HuH-7 (cell line): ENCODE measurements at places on chromosomes 1 and 21.

DNA sequence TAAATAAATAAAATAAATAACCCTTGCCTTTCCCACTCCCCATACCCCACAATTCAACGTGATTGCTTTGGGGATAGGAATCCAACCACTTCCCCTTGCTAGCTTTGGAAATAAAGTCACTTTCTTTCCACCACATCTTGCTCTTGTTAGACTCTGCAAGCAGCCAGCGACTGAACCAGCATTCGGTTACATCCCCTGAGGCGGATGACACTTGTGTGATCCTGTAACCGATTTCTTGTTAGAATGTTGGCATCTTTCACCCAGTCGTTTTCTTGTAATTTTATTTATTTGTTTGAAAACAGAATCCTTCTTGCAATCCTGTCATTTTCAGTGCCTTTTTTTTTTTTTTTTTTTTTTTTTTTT, 1.6 kb upstream of the IFNGR2 start:
- DNase-seq, result no peak

DNA sequence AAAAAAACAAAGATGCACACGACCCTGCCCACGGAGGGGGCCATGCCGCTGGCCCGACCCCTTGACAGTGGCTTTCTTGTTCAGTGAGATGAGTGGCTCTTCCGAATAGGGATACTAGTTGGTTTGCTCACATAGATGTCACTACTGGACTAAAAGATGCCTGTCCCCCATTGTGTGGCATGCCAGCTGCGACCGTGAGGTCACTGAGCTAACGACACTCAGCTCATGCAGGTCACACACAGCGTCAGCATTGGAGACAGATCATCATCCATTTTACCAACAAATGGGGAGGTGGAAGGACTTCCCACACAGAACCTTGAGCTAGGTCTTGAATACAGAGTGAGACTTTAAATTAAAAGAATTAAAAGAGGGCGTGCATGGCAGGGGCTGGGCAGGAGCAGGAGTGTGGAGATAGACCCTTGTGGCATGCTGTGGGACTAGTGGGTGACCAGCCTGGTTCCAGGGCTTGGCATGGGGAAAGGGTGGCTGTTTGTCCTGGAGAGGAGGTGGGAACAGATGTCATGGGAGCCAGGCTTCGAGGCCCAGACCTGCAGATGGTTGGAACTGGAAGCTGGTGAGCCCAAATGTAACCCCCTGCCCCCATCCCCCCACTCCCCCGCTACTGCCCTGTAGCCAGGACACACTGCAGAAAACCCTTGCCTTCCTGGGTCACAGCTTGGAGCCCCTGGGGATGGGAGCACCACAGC, 12.4 kb downstream of the SLC1A7 start:
- no peak for DNase-seq

DNA sequence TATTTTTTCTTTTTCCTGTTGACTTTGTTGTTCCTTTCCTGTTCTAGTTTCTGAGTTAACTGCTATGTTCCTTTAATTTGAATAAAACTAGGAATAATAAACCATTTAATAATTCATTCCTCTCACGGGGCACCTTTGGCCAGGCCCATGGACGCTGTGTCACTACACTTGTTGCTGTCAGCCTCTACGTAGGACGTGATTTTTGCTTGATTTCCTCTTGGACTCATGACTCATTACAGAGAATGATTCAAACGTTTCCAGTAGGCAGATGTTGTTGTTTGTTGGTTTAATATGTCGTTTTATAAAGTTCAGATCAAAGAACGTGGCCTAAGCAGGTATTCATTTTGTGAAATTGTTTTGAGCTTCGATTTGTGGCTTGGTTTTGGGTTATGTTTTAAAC, 9.1 kb upstream of the SLC19A1 start:
- no peak for DNase-seq

GRCh38 chr1:232519186-232519585, 110.7 kb downstream of the SIPA1L2 start:
- DNase-seq, result no peak

GRCh38 chr1:22234476-22235030, 91.7 kb upstream of the WNT4 start:
- no peak for DNase-seq

- DNase-seq, result no peak
Observed at GRCh38 chr1:212650228-212650627, 41.7 kb downstream of the ATF3 start.

- DNase-seq, result peak; percentile 52
Observed at GRCh38 chr1:9996624-9997582, at the start of gene RBP7. Gene RBP7 (plus strand): TSS chr1:9997228. CDS start chr1:9997259, 31 bp downstream.

DNA sequence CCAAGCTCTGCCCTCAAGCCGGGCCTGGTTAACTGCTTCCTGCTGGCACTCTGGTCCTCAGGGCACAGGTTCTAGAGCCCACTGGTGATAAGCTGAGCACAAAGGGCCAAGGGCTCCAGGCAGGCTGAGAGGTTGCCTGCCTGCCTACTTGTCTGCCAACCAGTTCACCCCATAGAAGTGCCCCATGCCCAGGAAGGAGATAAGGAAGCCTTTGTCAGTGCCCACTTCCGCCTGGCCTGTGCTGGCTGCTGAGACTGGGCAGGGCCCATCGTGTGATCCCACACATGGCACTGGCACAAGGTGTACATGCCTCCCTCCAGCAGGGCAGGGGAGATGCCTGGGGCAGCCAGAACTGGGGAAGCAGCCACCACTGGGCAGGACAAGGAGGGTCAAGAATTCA, 24.1 kb downstream of the SLC9A1 start:
- no peak for DNase-seq

DNA sequence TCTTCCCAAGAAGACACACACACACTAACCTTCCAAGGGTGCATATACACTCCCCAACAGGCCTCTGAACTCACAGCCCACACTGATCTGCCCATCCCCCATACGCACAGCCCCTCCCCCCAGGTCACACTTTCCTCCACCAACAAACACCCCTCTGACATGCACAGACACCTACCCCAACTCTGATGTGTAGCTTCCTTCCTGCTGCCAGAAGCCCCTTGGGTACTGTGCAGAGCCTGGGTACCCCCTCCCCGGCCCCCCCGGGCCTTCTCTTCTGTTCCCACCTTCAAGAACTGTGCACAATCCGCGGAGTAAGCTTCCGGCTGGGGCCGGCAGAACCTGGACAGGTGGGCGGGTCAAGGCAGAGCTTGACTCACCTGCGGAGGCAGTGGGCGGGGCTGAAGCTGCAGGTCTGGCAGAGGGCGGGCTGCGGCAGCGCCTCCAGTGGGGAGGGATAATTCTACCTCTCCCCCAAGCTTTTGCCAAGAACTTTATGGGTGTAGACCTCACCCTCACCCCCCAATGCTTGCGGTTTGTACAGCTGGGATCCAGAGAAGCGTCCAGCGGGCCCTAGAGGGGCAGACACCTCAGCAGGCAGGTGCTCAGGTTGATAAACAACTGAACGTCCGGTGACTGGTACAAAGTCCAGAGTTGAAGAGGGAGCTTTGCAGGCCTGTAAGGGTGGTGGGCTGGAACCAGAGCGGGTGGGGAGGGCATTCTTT, at the start of gene C1orf210:
TSS of gene C1orf210 (minus strand) at position 313 of the 722 bp plus-strand sequence. CDS start 2,311 bp downstream, outside the sequence.
- peak; percentile 58 for DNase-seq

DNA sequence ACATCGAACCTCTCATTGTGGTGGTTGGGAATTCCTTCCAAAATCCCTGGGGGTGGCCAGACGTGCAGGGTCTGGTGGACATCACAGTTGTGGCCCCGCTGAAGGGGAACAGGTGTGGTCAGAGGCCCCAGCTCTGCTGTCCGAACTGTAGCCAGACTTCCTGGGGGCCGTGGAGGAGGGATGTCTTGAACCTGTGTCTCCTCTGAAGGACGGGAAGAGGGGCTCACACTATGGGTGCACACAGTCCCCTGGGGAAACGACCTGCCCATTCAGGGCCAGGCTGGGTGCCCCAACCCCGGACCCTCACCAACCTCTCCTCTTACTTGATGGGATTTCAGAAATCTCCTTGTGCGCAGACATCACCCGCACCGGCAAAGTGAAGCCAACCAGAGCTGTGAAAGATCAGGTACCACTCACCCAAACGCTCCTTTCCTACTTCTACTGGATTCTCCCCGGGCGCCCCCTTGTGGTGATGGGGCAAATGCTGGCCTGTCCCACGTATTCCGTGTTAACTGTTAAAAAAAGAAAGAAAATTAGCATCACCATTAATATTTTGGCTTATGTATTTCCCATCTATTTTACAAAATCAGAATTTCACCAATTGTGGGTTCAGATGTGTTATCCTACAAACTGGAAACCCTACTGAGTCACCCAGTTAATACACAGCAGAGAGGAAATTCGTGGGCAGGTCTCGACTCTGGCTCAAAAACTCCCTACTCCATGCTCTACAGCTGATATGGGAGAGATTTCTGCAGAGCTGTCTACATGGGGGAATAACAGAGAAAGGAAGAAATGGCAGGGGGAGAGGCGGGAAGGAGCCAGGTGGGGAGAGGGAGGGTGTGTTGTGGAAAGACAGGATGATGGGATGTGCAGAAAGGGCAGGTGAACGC, 28.1 kb downstream of the PADI4 start:
- peak; percentile 64 for DNase-seq

GRCh38 chr1:172653015-172653709, 5.7 kb upstream of the FASLG start:
- no peak for DNase-seq

- DNase-seq, result no peak
Observed at GRCh38 chr1:25737130-25737529, 62.9 kb upstream of the SELENON start.

- DNase-seq, result no peak
Observed at GRCh38 chr1:63405021-63405420, 37.6 kb downstream of the ALG6 start.

DNA sequence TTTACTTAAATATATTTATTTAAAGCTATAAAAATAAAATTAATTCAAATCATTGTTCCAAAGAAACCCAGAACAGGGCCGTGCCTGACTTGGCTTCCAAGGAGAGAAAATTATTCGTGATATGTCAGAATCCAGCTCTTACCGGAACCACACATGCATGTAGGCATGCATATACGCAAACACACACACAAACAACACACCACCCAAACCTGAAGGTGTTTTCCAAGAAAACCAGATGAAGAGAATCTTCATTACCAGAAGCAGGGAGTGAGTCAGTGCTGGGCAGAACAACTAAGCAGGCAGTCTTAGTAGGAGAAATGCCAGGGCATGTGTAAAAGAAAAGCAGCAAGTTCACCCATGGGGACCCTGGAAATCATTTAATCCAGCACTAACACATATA, 432.0 kb upstream of the BEND5 start:
- no peak for DNase-seq

DNA sequence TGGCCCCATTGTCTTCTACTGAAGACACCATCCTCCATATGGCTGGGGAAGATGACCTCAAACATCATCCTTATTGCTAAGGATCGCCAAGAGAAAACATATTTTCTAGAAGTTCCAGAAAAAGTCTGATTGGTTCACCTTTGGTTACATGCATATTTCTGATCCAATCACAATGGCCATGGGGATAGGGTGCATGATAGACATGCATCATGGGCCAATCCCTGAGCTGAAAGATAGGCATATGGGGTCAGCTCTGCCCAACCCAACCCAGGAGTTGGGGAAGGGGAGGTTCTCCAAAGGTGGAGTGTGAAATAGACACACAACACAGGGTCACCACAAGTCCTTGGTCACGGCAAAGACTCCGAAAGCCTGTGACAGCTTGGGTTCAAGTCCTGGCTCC, 276.3 kb upstream of the TMEM51 start:
- no peak for DNase-seq

DNA sequence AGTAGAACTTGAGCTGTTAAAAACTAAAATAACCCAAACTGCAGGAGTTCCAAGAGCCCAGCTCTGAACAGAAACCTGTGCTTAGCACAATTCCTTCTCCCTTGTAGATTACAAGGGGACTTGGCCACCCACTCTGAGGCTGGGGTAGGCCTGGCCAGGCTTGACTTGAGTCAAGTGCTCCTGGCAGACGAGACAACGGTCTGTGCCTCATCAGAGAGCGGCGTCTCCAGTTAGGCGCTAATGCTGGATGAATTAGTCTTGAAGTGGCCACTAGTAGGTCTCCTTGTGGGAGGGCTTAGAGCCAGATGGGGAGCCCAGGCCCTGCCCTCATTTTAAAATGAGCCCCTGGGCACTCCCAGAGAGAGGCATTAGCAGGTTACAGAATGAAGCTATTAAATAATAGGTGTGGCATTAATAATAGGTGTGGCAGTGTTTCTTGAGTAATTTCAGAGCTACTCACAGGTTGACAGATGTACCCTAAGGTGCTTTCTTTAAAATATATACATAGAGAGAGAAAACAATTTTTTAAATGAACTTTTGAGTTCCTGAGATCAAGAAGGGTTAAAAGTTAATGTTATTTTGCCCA, 1.1 kb downstream of the EEIG2 start:
- DNase-seq, result peak; percentile 37

DNA sequence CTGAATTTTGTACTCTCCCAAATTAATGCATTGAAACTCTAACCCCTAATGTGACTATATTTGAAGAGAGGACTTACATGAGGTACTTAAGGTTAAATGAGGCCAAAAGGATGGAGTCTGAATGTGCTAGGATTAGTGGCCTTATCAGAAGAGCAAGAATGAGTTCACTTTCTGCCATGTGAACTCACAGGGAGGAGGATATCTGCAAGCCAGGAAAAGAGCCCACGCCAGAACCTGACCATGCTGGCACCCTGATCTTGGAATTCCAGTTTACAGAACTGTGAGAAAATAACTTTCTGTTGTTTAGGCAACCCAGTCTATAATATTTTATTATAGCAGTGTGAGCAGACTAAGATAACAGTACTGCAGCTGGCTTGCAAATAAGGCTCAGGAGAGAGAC, 12.2 kb upstream of the FASLG start:
- DNase-seq, result no peak

GRCh38 chr1:36225283-36225899, 1.1 kb downstream of the THRAP3 start:
- DNase-seq, result no peak

- DNase-seq, result no peak
Observed at GRCh38 chr1:221169447-221169889, 290.2 kb downstream of the HLX start.

- DNase-seq, result peak; percentile 56
Observed at GRCh38 chr1:16112596-16113555, 39.4 kb upstream of the FAM131C start.

DNA sequence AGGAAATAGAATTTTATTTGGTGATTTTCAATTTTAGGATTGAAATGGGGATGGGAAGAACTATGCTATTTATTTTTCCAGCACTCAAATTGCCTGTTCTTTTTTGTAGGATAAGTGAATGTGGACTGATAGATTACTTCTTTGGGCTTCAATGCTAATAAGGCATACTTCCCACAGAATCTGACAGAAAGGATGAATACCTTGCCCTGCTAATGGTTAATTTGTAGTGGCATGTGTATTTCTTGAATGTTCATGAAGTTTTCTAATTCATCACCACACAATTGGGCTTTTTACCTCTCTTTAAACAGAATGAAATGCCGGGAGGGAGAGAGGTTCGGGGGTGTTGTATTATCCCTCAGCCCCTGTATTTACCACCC, 369.1 kb upstream of the ADGRL2 start:
- DNase-seq, result no peak

- peak; percentile 75 for DNase-seq
Observed at GRCh38 chr1:13828454-13829151, 128.6 kb downstream of the PRDM2 start.
